Chondrocyte (in vitro differentiated cells): ENCODE measurements at places on chromosomes 6 and 20. TPM values are rescaled to one million over a fixed set of nuclear protein-coding genes. Genes with fewer than 3 reads are reported as not detected.

- H3K4me1 ChIP-seq, result peaks cover 26% of the 10 kb centered on the region
- H3K36me3 ChIP-seq, result peaks cover 10% of the 10 kb centered on the region
- H3K4me3 ChIP-seq, result no peak overlapping the region
- H3K27ac ChIP-seq, result no peak overlapping the region
These were observed 114.7 kb downstream of the SASH1 start for GRCh38 chr6:148457137-148457842.

- no peaks in the 10 kb centered on the region for H3K27me3 ChIP-seq
- H3K4me3 ChIP-seq, result no peak overlapping the region
- peaks cover 5% of the 10 kb centered on the region for H3K36me3 ChIP-seq
- H3K27ac ChIP-seq, result peak overlapping the region; percentile 1
- peaks cover 23% of the 10 kb centered on the region for H3K4me1 ChIP-seq
These were observed 22.2 kb downstream of the RCAN2 start for GRCh38 chr6:46469021-46469420.

DNA sequence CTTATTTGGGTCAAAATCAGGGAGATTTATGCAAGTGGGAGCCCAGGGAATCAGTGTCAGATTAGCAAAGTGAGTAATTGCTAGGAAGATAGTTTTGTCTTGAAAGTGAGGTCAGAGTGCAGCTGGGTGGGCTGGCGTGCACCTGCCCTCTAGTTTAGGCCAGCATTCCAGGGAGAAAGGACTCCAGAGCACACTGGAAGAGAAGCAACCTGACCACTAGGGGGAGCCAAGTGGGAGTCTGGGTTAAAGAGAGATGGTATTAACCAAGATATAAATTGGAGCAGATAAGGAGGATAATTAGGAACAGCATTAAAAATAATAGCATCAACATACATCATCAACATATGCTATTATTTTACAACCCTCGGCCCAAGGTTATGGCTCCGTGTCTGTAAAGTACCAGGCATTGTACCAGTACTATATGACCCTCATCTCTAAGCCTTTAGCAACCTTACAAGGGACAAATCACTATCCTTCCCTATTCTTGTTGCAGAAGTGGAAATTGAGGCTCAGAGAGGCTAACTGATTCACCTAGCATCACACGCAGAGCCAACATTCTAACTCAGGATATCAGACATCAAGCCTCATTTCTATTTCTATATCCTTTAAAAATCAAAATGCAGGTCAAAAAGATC is 57.8 kb downstream of the SLC2A10 start:
- H3K4me1 ChIP-seq, result peaks cover 4% of the 10 kb centered on the region
- peaks cover 26% of the 10 kb centered on the region for H3K27me3 ChIP-seq
- DNase-seq, result no peak
- H3K4me3 ChIP-seq, result no peak overlapping the region

DNA sequence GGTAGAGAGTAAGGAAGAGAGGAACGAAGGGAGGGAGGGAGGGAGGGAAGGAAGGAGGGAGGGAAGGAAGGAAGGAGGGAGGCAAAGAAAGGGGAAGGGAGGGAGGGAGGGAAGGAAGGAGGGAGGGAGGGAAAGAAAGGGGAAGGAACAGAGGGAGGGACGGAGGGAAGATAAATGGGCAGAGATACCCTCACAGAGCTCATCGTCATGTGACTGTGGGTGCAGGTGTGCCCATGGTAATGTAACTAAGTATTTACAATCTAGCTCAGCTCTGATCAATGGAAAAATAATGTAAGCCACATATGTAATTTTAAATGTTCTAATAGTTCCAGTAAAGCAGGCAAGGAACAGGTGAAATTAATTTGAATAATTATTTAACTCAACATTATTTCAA is 54.7 kb upstream of the FAM83D start:
- H3K36me3 ChIP-seq, result no peaks in the 10 kb centered on the region
- no peak overlapping the region for H3K4me3 ChIP-seq
- H3K27me3 ChIP-seq, result peaks cover 41% of the 10 kb centered on the region
- no peak overlapping the region for H3K27ac ChIP-seq
- H3K4me1 ChIP-seq, result no peaks in the 10 kb centered on the region

DNA sequence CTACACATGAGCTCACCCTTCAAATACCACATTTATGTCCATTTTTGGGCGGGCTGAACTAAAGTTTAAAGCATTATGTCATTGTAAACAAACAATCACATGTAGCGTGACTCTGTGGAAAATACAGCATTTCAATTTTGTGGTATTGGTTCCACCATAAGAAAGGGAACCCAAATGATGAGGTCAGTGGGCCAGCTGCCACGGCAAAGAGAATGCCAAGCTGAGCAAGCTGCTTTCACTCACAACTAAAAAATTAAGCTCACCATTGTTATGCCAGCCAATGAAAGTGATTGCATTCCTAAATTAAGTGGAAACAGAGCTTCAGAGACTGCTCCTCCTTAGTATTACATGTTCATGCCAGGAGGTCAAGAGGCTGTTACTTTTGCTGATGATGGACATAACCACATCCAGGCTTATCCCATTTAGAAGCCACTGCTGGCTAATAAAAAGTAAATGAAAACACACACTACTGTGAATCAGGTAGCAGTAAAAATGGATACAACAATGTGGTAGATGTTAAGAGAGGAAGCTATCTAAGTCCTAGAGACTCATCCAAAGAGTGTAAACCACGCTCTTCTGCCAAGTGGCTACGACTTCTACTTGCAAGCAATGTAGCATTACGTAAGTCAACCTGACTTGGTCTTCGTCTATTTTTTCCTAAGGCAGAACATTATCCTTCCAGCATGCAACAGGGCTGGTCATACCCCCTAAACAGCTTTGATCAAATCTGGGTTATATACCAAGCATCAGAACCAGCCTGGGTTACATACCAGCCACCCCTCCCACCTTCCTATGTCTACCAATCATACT is 164.8 kb downstream of the BACH2 start:
- peaks cover 20% of the 10 kb centered on the region for H3K4me1 ChIP-seq
- no peak overlapping the region for H3K27ac ChIP-seq
- no peak overlapping the region for H3K4me3 ChIP-seq
- no peaks in the 10 kb centered on the region for H3K36me3 ChIP-seq

DNA sequence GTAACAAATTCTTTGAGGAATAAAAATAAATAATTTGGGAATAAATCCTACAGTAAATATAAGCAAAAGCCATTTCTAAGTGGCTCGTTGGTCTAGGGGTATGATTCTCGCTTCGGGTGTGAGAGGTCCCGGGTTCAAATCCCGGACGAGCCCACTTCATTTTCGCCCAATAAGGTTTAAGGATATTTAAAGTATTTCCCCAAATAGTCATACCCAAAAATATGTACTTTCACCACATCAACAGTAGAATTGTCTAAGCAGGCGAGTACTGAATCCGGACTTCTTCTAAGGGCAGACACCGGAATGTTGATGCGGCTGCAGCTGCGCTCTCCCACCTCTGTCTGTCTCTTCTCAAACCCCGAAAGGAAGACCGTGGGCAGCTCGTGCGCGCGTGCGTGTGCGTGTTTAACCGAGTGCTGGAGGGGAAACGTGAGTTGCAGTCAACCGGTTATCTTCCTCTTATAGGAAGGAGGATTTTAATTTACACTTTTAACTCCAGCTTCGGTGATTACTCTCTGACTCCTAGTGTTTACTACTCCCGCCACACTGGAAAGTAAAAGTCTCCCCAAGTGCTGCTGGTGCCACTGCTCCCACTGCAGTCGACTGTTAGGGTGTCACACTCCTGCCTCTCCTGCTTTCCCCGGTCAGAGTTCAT is 155.7 kb upstream of the PRSS16 start:
- peak overlapping the region; percentile 76 for H3K27ac ChIP-seq
- peaks cover 26% of the 10 kb centered on the region for H3K27me3 ChIP-seq
- no peaks in the 10 kb centered on the region for H3K36me3 ChIP-seq
- peaks cover 15% of the 10 kb centered on the region for H3K4me1 ChIP-seq
- no peak for DNase-seq

- no peaks in the 10 kb centered on the region for H3K27me3 ChIP-seq
- peak overlapping the region; percentile 71 for H3K27ac ChIP-seq
- DNase-seq, result peak; percentile 39
- H3K36me3 ChIP-seq, result no peaks in the 10 kb centered on the region
These were observed 1266.8 kb downstream of the GRIK2 start for GRCh38 chr6:102660303-102660702.

DNA sequence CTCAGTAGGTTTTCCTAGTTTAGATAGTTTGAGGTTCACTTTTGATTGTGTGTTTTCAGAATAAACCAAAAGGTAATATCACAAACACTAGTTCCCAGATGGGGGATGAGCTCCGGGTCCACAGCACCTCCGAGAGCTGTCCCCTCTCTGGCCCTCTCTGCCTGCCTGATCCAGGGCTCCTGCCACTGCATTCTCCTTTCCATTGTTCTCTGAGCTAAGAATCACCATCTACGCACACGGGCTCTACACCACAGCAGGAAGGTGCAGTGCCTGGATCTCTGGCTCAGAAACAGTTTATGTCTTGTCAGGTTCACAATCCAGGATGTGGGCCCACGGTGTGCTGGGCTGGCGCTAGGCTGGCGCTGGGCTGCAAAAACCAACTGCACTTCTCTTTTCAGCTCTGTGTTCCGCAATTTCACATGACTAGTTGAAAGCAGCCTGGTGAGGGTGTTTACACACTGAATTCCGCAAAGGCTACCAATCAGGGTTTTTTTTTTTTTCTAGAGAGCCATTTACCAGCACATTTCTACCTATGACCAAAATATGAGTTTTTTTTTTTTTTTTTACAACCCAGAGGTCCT is 167.5 kb downstream of the SOD2 start:
- H3K36me3 ChIP-seq, result no peaks in the 10 kb centered on the region
- no peaks in the 10 kb centered on the region for H3K4me1 ChIP-seq
- no peak for DNase-seq

- no peak overlapping the region for H3K4me3 ChIP-seq
- H3K36me3 ChIP-seq, result peaks cover 4% of the 10 kb centered on the region
- peaks cover 27% of the 10 kb centered on the region for H3K4me1 ChIP-seq
- H3K27ac ChIP-seq, result no peak overlapping the region
These were observed 21.9 kb upstream of the TAF8 start for GRCh38 chr6:42028234-42029061.

DNA sequence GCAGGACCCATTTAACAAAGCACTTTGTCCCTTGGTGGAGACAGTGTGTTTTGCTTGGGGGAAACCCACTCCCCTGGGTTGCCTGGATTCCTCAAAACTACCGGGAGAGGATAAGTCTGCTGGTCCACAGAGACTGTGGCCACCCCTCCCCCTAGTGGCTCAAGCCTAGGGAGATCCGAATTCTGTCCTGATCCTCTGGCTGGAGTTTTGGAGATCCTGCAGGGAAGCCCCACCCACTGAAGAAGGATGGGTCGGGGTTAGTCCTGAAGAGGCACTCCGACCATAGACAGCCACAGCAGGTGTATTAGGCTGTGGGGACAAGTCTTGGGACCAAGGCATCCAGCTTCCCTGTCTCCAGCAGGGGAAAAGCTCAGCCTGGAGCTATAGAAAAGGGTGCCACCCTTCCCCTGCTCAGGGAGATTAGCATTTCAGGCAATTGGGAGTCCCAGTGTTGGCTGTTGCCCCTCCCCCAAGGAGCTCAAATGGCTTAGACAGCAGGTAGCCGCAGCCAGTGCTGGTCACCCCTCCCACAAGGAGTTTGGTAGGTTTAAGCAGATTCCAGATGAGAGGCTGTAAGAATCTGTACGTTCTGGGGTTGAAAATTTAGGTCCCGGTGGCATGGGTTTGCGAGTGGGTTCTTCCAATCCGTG is 750.0 kb downstream of the TBC1D32 start:
- peaks cover 3% of the 10 kb centered on the region for H3K27me3 ChIP-seq
- no peak for DNase-seq
- H3K36me3 ChIP-seq, result no peaks in the 10 kb centered on the region
- no peak overlapping the region for H3K27ac ChIP-seq

- peak overlapping the region; percentile 5 for H3K27ac ChIP-seq
- no peaks in the 10 kb centered on the region for H3K4me1 ChIP-seq
- no peak for DNase-seq
- no peak overlapping the region for H3K4me3 ChIP-seq
These were observed 76.8 kb downstream of the REV3L start for GRCh38 chr6:111406200-111406721.

GRCh38 chr6:72709431-72709830 is 87.6 kb downstream of the KCNQ5 start:
- peaks cover 6% of the 10 kb centered on the region for H3K4me1 ChIP-seq
- no peaks in the 10 kb centered on the region for H3K27me3 ChIP-seq
- DNase-seq, result no peak
- peaks cover 7% of the 10 kb centered on the region for H3K36me3 ChIP-seq
- H3K27ac ChIP-seq, result no peak overlapping the region

ACSS1 gene
- 1.5 to 5.5 TPM (median 5.5 TPM) in 3 replicates for total RNA-seq
